ENCODE measurements at places on chromosomes 16 and 17.

DNA sequence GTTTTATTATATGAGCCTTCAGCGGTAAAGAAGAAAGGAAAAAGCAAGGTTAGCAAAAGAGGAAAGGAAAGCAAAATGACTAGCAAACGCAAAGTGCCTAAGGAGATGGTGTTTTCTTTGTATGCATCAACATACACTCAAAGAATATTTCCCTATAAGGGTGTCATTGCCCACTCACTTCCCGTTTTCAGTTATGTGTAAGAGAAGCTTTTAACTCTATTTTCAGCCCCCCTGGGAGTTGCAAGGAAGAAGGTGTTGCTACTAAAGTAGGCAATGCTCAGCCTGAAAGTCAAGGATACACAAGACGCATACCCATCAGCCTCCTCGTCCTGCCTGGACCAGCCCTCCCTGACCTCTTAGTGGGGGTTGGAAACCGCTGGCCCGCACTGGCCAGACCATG, 267.7 kb upstream of the ZFHX3 start:
- DNase-seq, result no peak

GRCh38 chr17:81429821-81430551, 34.7 kb downstream of the BAHCC1 start:
- no peak for DNase-seq

- peak; percentile 62 for DNase-seq
Observed at GRCh38 chr16:89031715-89032659, 55.0 kb upstream of the CBFA2T3 start.

DNA sequence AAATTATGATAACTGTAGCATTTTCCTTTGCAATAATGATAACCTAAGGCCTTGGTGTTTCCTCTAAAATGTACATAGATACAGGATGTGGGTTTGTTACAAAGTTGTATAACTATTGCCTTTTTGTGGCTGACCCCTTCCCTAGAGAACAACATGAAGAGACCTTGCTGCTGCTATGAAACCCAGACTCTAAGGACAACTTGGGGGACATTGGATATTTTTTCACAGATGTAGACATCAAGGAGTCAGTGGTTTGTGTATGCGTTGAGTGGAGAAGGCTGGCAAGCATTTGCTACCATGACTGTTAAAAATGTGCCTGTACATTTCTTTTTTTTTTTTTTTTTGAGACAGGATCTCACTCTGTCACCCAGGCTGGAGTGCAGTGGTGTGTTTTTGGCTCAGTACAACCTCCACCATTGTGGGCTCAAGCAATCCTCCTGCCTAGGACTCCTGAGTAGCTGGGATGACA, 12.3 kb downstream of the HMOX2 start:
- no peak for DNase-seq

GRCh38 chr16:86219655-86220445, 290.5 kb upstream of the FOXF1 start:
- DNase-seq, result no peak

DNA sequence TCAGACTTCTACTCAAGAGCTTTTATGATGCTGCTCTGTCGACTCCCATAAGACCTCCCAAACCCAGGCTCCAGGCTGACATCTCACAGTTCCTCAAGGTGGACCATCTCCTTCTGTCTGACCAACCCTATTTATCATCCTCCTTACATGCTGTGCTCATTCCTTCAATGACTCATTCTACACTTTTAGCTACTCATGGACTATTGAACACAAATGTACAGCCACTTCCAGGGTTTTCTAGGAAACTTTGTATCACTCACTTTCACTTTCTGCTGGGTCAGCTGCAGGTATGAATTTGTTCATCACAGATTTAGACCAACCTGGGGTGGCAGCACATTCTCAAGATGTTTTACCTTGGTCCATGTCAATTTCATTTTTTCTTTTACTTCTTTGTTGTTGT, 162.4 kb upstream of the FAM20A start:
- DNase-seq, result no peak

DNA sequence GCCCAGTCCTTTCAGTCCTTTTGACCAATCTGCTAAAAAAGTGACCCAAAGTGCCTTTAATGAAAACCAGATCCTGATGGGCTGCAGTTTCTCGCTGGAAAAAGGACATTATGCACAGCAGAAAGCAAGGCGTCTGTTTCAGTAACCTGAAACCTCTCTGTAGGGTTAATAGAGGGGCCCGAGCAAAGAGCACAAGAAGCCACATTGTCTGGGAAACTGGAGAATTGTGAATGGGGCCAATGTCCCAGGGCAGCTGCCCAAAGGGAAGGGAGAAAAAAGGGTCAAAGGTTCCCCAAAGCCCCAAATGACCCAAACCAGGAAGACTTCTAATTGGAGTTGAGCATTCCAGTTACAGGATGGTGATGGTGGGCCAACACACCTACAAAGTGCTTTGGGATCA, 3.0 kb downstream of the OTOA start:
- DNase-seq, result no peak

- DNase-seq, result no peak
Observed at GRCh38 chr17:78510141-78511075, 66.8 kb downstream of the DNAH17 start.

GRCh38 chr16:22948603-22949368, 134.8 kb downstream of the HS3ST2 start:
- DNase-seq, result peak; percentile 59

- no peak for DNase-seq
Observed at GRCh38 chr17:29682987-29683386, 60.3 kb upstream of the CORO6 start.

DNA sequence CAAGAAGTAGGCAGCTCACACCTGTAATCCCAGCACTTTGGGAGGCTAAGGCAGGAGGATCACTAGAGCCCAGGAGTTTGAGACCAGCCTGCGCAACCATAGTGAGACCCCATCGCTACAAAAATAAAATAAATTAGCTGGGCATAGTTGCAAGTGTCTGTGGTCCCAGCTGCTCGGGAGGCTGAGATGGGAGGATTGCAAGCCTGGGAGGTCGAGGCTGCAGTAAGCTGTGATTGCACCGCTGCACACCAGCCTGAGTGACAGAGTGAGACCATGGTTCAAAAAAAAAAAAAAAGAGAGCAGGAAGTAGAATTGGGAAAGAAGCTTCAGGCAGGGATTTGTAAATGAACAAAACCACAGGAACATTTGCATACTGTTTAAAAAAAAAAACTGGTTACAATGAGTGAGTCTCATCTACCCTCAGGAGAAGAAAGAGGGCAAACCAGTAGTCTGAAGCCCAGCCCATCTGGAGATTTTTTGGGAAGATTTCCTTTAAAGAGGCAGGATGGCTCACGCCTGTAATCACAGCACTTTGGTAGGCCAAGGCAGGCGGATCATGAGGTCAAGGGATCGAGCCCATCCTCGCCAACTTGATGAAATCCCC, 7.9 kb downstream of the MPV17L start:
- DNase-seq, result no peak

GRCh38 chr17:50149417-50150353, 792 bp downstream of the PPP1R9B start:
- DNase-seq, result peak; percentile 52

GRCh38 chr16:22217890-22218730, 12.0 kb downstream of the EEF2K start:
- no peak for DNase-seq

DNA sequence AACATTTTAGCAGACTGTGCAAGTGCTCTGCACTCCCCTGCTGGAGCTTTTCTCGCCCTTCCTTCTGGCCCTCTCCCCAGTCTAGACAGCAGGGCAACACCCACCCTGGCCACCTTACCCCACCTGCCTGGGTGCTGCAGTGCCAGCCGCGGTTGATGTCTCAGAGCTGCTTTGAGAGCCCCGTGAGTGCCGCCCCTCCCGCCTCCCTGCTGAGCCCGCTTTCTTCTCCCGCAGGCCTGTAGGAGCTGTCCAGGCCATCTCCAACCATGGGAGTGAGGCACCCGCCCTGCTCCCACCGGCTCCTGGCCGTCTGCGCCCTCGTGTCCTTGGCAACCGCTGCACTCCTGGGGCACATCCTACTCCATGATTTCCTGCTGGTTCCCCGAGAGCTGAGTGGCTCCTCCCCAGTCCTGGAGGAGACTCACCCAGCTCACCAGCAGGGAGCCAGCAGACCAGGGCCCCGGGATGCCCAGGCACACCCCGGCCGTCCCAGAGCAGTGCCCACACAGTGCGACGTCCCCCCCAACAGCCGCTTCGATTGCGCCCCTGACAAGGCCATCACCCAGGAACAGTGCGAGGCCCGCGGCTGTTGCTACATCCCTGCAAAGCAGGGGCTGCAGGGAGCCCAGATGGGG, 3.1 kb downstream of the GAA start:
- DNase-seq, result no peak

DNA sequence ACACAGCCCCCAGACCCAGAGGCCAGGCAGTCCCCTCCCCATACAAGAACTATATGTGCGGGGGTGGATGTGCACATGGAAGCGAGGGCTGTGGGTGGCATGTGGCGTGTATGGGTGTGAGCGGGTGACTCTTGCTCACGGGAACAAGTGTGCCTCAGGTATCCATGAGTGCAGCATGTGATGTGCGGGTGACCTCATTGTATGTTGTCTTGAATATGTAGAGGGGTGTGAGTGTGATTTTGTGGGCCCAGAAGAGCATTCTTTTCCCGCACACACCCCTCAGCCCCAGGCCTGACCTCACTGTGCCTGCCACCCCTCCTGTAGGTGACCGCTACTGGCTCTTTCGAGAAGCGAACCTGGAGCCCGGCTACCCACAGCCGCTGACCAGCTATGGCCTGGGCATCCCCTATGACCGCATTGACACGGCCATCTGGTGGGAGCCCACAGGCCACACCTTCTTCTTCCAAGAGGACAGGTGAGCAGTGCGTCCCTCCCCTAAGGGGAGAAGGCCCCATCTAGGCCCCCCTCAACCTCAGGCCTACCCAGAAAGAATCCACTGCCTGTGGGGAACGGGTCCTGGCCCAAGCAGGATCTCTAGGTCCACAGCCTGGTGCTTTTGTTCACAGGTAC, 17.4 kb downstream of the MMP15 start:
- DNase-seq, result no peak

- DNase-seq, result no peak
Observed at GRCh38 chr17:67489273-67489672, 112.2 kb downstream of the PITPNC1 start.

- DNase-seq, result no peak
Observed at GRCh38 chr17:9233271-9233599, 211.9 kb downstream of the NTN1 start.

DNA sequence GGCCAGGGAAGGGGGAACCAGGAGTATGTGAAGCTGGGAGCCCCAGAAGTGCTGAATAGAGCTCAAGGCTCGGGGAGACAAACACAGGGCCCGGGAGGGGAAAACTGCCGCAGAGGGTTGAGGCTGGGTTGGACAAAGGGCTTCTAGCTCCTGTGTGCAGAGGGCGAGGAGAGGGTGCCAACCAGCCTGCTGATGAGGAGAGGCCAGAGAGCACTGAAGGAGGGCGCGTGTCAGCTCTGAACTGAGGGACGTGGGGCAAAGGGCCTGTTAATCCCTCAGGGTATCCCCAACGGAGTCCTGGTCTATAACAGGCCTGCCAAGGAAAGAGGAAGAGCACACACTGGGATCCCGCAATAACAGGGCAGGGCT, 151.3 kb downstream of the C16orf78 start:
- no peak for DNase-seq
